Astrocyte of the cerebellum (primary cell): ENCODE measurements at places on chromosomes 1 and 21.

DNA sequence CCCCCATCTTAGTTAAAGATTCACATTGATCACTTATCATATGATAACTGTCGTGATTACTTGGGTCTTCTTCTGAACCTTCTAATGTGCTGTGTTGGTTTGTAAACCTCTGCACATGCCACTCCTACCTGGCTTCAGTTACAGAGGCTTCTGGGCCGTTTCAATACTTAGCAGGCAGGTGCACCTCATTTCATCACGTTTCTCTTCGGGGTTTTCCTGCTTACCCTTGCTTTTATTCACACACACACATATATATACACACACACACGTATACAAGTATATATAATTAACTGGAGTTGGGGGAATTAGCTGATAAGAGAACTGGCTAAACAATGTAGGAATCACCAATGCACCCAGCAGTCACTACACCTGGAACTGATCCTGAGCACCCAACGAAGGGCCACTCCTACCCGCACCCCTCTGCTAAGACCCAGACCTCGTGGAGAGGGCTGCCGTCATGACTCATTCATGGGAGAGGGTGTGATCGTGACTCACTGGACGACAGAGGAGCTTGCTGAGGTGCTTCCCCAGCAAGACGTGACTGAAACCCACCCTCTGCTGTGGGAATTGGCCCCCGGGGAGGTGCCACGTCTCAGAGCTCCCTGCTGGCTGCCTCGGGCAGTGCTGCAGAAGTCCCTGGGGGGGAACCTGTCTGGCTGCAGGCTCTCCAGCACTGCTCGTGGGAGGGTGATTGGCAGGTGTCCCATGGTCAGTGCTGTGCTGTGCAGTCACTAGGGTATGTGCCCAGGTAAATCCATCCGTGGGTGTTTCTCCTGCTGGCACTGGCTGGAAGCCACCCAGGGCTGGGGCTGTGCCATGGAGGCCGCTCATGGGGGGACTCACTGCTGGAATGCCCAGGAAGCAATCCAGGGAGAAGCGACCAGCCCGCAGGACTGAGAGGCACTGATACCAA lies 166.6 kb downstream of the DYRK1A start:
- DNase-seq: no peak

DNA sequence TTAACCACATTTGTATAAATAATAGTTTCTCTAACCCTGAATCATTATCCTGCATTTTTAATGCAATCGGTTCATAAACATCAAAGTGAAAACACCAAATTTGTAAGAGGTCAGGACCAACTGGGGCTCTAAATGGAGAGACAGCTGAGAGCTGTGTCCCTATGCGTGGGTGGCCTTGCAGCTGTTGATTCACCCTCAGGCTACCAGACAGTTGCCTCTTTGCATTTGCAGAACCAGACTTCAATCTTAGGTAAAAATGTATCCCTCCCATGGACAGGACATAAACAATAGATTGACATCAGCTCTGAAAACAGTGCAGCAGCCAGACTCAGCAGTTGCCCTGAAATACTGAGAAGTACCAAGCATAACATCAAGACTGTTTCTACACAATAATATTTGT lies 8.8 kb upstream of the TGFB2 start:
- DNase-seq: no peak

- DNase-seq: no peak
These were observed 4.6 kb downstream of the COL9A2 start for GRCh38 chr1:40312238-40313205.

GRCh38 chr1:103327054-103327719 lies 198.3 kb upstream of the RNPC3 start:
- DNase-seq: no peak

GRCh38 chr1:202531472-202531811 lies 178.8 kb downstream of the SYT2 start:
- DNase-seq: no peak

DNA sequence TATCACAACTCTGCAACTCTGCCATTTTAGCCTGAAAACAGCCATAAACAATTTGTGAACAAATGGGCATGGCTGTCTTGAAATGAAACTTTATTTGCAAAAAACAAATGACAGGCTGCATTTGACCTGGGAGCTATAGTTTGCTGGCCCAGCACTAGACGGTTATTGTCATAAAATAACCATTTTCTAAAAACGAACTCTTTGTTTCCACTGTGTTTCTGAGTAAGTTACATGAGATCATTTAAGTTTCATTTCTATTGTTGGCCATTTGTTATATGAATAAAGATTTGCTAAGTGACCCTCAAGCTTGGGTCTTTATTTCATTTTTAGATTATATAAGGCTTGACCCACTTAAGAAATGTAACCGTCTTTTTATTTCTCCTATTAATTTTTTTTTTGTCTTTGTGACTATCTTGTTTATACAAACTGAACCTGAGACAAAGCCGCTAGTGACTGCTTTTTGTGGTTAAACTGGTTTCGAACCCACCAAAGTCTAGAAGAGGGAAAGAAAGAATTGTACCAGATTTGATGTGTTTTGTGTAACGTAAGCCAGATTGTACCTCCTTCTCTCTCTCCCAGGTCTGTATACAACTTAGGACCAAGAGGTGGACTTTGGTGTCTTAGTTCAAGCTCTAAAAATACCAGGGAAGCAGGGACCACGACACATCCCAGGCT lies 12.9 kb upstream of the KCNJ15 start:
- no peak for DNase-seq

- no peak for DNase-seq
These were observed 4.3 kb upstream of the CSF1 start for GRCh38 chr1:109906160-109906838.

GRCh38 chr1:77040826-77041225 lies 173.5 kb downstream of the ST6GALNAC5 start:
- no peak for DNase-seq

- DNase-seq: no peak
These were observed 93.1 kb downstream of the NTMT2 start for GRCh38 chr1:170238704-170239391.

DNA sequence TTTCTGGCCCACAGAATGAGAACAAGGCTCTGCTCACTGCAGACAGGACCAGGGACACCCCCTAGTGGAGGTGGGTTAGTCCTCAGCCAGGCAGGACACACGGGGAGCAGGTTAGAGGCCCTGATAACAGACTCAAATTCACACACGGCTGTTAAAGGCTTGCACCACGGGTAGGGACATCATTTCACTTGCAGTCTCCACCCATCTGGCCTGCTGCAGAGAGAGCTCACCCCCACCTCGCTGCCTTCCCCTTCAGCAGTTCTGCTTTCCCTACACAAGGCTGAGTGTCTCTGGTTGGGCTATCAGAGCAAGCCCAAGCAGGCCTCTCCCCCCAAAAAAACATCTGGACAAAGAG lies 20.6 kb downstream of the MEF2D start:
- no peak for DNase-seq

DNA sequence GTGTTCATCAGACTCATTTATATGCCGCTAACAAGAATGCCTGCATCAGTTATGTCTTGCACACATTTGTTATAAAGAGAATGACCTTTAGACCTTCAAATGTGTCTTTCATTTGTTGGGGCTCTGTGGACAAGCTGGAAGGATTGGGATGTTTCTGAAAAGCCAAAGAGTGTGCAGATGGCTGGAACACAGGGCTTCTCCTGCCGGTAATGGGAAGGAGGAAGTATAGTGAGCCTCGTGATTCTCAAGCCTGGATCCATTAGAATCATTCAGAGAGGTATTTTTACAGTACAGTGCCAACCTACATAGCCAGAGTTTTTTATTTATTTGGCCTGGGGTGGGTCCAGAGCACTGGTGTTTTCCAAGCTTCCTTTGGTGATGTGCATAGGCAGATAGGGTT lies 40.6 kb upstream of the ATP1A1 start:
- no peak for DNase-seq

DNA sequence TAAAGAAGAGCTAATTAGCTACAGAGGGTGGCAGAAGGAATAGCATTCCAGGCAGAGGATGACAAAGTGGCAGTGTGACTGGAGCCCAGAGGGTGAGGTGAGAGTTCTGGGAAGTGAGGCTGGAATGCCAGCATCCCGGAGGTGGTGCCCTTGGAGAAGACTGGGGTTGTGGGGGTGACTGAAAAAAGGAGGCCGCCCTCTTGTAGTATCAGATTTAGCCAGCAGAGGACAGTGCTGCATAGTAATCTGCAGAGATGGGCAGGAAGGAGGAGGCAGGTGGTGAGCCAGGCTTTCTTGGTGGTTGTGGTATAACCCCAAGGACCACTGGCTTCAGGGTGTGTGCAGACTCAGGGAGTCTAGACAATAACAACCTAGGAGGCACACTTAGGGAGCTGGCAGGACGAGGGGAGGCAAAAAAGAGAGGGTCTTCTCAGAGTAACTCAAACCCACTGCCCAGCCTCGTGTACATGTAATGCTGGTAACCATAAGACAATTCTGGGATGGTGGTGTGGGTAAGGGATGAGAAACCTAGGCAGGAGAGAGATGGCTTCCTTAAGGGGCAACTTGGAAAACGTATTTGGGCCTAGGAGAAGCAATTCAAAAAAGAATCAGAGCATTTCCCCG lies 30.5 kb downstream of the MROH7 start:
- DNase-seq: peak; percentile 20

DNA sequence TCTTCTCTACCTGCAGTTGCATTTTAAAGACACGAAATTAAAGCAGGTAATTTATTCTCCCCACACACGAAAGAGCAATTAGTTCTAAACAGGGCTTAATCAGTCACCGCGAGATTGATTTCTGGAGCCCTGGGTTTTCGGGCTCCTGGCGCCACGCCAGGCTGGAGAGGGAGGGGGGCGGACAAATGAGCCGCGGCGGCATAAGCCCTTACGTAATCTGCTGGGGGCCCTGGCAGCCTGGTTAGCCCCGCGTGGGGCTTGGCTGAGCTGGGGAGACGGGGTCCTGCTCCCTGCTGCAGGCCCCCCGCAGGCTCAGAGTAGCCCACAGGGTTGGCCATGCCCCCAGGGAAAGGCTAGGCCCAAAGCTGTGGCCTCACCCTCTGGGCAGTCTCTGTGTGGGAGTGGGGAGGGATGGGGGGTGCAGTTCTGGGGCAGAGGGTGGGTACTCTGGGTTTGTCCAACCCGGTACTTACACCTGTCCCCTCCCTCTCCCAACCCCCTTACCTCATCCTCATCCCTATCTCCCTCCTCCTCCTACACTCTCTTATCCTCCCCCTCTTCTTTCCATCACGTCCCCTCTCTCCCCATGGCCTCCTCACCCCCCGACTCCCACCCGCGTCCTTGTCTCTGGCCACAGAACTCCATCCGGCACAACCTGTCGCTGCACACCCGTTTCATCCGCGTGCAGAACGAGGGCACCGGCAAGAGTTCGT lies 19.9 kb downstream of the FOXO6 start:
- no peak for DNase-seq

GRCh38 chr1:224919508-224919907 lies 10.0 kb upstream of the DNAH14 start:
- no peak for DNase-seq

- DNase-seq: peak; percentile 96
These were observed 276.1 kb downstream of the RPS6KC1 start for GRCh38 chr1:213327017-213327667.

GRCh38 chr1:5287178-5288150 lies 633.1 kb downstream of the AJAP1 start:
- DNase-seq: no peak

DNA sequence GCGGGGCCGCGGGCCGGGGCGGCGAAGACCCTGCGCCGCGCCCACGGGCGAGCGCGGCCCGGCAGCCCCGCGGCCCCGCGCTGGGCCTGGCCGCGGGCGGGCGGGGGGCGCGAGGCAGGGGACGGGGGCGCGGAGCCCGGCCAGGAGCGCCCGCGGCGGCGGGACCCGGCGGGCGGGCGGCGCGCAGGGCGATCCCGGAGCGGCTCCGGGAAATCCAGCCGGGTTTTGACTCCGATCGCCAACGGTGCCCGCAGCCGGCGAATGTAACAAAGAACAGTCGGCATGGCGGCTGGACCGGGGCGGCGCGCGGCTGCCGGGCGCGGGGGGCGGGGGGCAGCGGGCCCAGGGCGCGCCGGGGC lies 334 bp downstream of the PRDM15 start:
- DNase-seq: peak; percentile 57

DNA sequence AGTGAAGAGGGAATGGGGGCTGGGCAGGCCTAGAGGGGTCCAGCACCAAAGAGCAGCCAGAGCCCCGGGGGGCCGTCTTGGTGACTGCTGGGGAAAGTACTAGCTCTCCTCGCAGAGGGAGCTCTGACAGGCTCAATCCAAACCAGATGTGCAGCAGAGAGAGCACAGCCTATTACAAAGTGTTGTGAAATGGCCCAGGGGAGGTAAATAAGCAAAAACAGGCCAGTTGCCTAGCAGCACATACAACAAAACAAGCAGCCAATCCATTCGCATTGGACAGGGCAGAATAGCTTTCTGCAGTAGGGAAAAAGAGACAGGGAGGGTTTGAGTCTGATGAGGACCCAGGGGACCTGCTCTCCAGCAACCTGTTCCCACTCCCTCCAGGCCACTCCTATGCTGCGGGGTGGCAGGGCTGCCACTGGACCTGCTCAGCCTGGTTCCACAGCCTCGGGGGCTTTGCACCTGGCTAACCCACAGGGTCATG lies 239.6 kb upstream of the FGGY start:
- DNase-seq: peak; percentile 86
